ENCODE measurements at places on chromosomes 6 and 20.

DNA sequence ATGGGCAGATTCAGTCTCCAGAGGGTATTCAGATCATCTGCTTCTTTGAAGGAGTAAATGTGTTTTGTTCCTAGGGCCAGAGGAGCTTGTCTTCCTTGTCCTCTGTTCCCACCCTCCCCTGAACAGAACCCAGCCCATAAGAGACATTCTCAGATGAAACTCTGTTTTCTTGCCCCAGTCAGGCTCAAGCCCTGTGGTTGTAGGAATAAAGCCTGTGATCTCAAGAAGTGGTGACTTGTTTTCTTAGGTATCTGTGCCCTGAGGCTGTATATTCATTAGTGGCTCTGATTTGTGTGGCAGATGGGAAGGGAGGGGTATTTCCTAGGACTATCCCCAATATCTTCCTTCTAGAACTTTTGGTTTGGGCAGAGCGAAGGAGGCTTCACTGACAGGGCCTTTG, 27.9 kb downstream of the GSS start:
- DNase-seq, result peak; percentile 80

GRCh38 chr20:63461104-63461763, 11.2 kb downstream of the KCNQ2 start:
- peak; percentile 11 for DNase-seq

GRCh38 chr6:52546678-52547077, 30.2 kb downstream of the TRAM2 start:
- DNase-seq, result no peak

DNA sequence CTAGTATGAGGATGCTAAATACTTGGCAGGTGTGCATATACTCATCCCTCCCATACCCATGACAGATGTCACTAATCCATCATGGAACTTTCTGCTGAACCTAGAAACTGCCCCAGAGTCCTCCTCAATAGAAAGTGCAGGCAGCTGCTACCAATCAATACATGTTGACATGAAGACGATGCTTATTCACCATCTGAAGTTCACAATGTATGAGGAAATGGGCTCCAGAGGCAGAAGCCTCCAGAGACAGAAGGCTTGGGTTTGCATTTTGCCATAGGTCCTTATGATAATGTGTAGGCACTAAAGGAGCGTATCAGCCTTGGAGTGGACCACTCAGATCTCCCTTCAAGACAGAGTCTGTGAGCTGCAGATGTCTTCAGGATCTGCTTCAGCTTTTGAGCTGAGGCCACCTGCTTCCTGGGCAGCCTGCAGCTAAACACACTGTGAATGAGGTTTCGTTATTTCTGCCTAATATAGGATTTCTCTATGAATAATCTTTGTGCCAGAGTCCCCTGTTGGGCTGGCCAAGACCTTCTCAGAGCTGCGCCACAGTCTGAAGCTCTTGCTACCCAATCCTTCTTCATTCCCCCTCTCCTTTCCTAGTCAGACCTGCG, 7.5 kb upstream of the KIAA1755 start:
- no peak for DNase-seq

DNA sequence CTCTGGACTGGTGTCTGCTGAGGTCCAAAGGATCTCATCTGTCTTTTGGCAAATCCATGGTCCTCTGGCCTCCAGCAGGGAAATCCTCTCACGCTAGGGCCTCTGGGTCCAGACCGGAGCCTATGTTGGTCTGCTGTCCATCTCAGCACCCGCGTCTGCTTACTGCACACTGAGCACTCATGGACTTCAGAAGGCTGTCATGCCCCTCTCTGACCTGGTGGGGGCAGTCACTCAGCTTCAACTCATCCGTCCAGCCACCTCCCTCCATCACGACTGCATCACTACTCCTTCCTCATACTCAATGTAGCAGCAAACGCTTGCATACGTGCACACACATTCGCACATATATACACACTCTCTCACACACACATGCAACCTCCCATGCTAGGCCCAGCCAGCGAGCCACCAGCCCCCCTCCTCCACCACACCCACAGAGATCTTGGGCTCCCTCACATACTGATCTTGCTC, 33.3 kb downstream of the GABRR2 start:
- peak; percentile 55 for DNase-seq

DNA sequence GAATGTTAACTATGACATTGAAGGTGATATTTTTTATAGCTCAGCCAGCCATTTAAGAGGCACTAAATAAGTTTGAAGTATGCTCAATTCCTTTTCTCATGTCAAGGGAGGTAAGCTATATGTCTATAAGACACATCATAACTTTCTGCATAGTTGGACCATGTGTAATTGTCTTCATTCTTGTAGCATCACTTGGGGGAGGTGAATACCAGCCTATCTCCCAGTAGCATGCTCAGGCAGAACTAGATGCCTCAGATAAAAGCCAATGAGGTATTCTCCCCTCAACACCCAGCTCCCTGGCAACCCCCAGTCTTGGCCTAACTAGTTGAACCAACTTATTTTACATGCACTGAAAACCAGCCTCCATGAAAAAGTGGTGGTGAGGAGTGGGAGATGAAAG, 158.3 kb upstream of the JAG1 start:
- DNase-seq, result peak; percentile 65

DNA sequence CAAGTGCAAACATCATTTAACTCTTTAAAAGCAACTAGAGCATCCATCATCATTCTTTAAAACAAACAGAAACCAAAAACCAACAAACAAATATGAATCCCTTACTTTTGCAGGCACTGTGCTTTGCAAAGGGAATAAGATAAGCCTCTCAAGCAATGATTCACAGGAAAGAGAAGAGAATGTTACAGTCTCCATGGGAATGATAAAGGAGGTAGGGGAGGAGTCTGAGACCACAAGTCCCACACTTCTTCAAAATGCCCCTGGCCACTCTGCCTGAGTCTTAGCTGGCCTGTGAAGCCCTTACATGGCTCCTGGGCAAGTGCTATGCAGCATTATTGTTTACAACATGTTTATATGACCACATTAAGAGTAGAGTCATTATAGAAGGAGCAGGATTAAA, 257.7 kb upstream of the MARCKS start:
- peak; percentile 59 for DNase-seq

Measured in EH (cell line).